ENCODE measurements at places on chromosomes 11 and 22.

GRCh38 chr11:14764579-14765527, 121.2 kb downstream of the PDE3B start:
- no peak for DNase-seq

- no peak for DNase-seq
These were observed 4.1 kb downstream of the PITPNM1 start for GRCh38 chr11:67500831-67501715.

- no peak for DNase-seq
These were observed 45.9 kb upstream of the ARFGAP3 start for GRCh38 chr22:42902875-42903510.

DNA sequence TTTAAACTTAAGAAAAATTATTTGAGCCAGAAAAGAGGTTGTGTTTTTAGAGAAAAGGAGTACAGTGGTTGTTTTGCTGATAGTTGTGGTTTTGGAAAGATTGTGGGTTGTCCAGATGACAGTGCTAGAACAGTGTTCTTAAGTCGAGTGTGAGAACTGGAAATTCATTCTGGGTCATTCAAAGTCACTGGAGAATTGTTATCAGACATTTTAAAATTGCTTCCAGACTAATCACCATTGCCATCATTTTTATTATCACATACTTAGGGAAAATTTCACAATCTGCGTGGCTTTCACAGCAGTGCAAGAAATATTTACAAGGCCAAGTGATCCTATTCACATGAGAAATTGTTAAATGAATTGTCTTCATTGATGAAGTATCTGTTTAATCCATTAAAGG, 242.2 kb upstream of the DDI1 start:
- no peak for DNase-seq

DNA sequence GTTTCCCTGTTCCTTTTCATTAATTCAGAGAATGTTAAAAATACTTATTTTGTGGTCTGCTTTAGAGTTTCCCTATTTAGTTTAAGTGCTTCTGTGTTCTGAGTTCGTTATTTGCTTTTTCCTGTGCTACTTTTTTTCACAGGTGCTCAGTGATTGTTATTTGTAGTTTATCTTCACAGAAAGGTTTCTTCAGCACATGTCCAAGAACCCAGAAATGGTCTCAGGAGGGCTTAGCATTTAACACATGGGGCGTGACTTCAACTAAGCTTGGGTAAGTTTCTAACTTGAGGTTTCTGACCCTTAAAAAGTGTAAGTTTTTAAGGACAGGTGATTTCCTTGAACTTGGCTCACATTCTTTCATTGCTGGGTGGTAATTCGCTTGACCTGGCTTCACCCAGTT, 157.3 kb downstream of the AASDHPPT start:
- DNase-seq = no peak

- DNase-seq = no peak
These were observed 53.3 kb downstream of the NTM start for GRCh38 chr11:131423688-131424087.

- DNase-seq = no peak
These were observed 2.9 kb upstream of the LRRC32 start for GRCh38 chr11:76673176-76674142.

GRCh38 chr22:50337262-50338041, 5.7 kb upstream of the PPP6R2 start:
- DNase-seq = no peak

GRCh38 chr11:34996958-34997357, 80.5 kb downstream of the PDHX start:
- DNase-seq = no peak

GRCh38 chr11:104876861-104877431, 21.3 kb downstream of the CASP12 start:
- DNase-seq = no peak

GRCh38 chr22:25360891-25361645, 141.6 kb downstream of the CRYBB2 start:
- no peak for DNase-seq

- DNase-seq = no peak
These were observed 607.0 kb upstream of the KIRREL3 start for GRCh38 chr11:127607487-127608085.

GRCh38 chr11:72876147-72876546, 61.9 kb downstream of the ATG16L2 start:
- no peak for DNase-seq

DNA sequence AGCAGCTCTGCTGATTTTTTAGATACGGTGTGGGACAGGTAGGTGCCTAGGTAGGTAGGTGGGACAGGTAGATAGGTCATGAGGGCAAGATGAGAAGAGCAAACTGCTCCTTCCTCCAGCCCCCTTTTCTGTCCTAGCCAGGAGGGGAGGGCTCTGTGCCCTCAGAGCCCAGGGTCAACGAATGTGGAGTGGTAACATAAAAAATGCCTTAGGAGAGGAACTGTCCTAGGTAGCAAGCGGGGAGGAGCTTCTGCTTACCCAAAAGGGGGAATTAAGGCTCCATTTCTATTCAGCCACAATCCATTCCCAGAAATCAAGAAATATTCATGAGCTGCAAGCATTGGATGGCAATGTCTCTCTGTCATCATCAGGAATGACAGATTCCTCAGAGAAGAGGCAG, 234.8 kb downstream of the GRIK4 start:
- no peak for DNase-seq

- DNase-seq = no peak
These were observed 24.8 kb upstream of the POU2AF2 start for GRCh38 chr11:111220721-111221120.
